Stimulated activated CD8-positive, alpha-beta memory T cell treated with anti-CD3 and anti-CD28 coated beads, Interleukin-15, amount 100 ng/mL, for 4 hours (primary cell): ENCODE measurements at places on chromosomes 12 and 14.

GRCh38 chr12:1453810-1454209 is 140.6 kb downstream of the FBXL14 start:
- no peak for DNase-seq

DNA sequence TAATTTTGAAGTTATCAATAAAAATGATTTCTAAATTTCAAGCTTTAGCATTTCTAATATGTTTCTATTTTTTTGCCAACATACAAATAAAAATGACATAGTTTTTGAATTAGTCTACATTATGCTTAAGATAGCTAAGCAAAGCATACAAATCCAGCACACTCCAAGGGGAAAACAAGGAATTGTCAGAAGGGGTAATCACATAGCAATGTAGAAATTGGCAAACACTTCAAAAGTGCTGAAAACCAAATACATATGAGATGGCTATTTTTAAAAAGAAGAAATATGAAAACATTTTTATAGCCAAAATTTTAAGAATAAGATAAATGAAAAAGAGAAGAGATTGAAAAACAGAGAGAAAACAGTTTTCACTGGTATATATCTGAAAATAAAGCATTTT is 308.0 kb downstream of the SLC6A15 start:
- no peak for DNase-seq

DNA sequence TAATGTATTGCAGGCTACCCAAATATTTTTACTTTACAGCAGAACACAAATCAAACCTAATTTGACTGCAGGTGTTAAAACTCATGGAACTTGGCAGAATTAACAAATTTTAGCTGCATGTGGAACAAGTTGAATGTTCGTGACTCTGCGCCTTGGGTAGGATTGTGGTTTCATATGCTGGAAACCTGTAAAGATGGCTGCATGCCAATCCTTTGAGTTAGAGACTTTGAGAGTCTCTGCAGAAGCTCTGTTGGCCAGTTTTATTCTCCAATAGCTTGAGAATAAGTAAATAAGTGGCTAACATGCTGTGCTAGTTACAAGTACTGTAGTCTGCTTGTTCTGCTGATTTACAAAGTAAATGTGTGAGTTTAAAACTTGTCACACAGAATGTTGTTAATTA is 77.8 kb downstream of the PDE6H start:
- DNase-seq: no peak

DNA sequence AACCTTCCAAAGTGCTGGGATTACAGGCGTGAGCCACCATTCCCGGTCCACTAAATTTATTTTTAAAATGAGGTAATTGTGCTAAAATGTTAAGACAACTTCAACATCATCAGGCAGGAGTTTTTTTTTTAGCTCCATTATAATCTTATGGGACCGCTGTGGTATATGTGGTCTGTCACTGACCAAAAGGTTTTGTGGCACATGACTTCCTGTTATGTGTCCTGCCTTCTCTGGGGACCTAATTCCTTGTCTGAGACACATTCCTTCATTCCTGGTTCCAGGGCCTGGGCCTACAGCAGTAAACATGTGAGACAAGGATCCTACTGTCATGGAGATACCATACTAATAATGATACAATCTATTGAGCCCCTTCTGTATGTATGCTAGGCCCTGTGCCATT is 4.9 kb downstream of the TEX52 start:
- no peak for DNase-seq

DNA sequence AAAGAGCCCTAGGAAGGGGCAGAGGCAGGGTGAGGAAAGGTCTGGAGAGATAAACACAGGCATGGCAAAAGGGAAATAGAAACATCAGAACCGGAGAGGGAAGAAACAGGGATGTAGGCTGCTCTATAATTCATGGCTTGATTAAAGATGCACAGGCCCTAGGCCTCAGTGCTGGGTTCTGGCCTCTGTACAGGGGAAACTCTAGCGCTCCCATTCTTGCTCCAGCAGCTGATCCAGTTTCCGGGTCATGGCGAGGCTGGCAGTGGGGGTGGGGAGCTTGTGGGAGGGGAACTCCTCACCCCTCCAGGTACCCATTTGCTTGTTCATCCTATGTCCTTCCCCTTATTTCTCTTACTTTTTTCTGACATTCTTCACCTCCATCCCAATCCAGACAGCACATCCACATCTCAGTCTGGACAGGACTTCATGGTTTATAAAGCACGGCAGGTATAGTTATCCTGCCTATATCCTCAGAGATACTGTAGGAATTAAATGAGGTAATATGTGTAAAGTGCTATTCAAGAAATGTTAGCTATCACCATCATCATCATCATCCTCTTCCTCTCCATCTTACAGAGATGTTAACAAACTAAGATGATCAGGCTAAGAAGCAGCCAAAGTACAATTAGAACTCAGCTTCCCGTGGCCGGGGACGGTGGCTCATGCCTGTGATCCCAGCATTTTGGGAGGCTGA is 8.0 kb upstream of the GPR84 start:
- DNase-seq: no peak

GRCh38 chr14:51507906-51508511 is 143.7 kb upstream of the FRMD6 start:
- no peak for DNase-seq

- DNase-seq: no peak
Measured at GRCh38 chr14:27390155-27390554, 792.3 kb upstream of the NOVA1 start.

GRCh38 chr14:55088356-55088755 is 36.9 kb downstream of the MAPK1IP1L start:
- DNase-seq: no peak

DNA sequence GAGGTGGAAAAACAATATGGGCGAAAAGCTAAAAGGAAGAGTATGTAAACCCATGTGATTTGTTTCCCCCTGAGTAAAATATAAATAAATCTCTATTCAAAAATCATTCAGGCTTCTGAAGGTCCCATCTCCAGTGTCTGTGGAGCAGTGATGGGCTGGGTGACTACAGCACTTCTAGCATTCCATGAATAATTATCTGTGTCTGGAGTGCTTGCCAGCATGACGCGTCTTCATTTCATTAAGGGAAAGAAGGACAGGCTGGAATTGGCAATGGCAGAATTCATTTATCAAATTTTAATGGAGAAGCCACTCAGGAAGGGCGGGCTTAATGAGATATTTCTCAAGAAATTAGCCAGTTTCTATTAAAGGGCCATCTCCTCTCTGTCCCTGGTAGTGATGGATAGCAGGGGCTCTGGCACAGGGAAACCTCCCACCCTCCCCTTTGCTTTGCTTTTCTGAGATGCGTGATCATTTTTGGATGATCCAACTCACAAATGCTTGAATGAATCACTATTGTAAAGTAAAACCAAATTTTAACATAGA is 916.3 kb upstream of the SEL1L start:
- no peak for DNase-seq

DNA sequence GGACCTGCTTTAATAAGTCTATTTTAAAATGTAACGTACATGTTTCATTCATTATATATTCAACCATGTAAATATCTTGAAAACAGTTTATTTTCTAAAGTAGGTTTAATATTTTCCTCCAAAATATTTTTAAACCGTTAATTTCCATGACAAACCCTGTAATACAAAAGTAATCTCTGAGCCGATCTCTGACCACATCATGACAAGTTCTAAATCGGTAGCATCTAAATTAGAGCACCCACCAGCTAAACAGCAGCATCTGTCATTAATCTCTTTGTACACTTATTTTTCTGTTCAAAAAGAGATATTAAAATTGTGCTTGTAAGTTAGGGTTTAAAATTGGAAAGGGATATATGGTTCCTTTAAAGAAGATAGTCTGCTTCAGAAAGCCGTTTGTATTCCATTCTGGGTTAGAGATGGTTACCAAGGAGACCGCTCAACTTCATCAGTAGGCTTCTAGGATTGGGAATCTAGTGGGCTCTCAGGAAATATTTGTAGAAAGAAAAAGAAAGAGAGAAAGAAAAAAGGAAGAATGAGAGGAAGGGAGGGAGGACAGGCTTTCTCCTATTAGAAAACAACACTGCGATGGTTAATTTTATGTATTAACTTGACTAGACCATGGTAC is 232.5 kb upstream of the FOXN3 start:
- no peak for DNase-seq

DNA sequence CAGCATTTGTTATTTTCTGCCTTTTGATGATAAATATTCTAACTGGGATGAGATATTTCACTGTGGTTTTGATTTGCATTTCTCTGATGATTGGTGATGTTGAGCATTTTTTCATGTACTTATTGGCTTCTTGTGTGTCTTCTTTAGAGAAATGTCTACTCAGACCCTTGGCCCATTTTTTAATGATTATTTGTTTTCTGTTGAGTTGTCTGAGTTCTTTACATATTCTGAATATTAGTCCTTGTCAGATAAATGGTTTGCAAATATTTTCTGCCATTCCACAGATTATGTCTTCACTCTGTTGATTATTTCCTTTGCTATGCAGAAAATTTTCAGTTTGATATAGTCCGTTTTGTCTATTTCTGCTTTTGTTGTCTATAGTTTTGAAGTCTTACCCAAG is 317.0 kb downstream of the CEP128 start:
- no peak for DNase-seq

DNA sequence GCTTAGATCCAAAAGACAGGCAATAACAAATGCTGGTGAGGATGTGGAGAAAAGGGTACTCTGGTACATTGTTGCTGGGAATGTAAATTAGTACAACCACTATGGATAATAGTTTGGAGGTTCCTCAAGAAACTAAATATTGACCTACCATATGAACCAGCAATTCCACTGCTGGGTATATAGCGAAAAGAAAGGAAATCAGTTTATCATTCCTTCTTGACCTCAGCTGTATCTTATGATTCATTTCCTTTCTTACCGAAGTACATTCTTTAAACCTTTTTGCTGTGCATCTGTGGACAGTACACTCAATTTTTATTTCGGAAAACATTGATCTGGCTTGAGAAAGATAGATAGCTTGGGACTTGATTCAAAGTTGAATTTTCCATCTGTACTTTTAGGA is 183.2 kb upstream of the LRFN5 start:
- DNase-seq: no peak

- peak; percentile 2 for DNase-seq
Measured at GRCh38 chr12:29552324-29552927, 54.9 kb upstream of the OVCH1 start.

DNA sequence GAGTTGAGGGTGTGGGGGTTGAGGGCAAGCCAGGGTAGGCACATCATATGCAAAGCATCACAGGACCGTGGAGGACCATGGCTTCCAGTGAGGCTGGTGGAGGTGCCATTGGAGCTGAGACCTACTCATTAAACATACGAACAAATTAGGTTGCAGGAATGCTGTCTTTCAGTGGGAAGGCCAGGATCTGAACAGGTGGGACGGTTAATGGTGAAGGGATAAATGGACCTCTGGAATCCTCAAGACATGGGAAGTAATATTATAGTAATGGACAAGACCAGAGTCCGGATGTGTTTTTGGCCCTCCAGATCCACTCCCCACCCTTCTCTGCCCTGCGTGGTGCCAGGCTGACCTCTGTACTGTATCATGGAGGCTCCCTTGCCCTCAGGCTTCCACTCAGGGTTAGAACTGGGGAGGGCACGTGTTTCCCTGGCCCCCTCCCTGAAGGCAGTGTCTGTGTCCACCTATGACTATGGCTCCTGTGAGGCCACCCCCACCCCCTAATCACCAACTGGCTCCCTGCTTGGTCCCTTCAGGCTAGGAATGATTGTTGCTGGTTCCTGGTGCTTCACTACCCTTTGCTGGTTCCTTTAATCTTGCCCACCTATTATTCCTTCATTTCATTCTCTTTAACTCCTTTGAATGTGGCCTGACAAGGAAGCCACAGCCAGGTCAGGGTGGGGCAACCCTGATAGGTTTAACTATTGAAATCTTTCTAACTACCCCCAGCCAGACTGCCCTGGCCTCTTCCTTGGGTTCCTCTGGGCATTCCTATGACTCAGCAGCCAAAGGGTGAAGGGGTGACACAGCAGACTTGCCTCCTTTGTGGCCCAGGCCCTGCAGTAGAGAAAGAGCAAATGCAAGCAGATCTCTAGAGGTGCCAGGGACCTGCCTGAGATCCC is 10.7 kb downstream of the DHRS2 start:
- DNase-seq: no peak

GRCh38 chr14:103517721-103518421 is 4.8 kb downstream of the CKB start:
- DNase-seq: no peak

DNA sequence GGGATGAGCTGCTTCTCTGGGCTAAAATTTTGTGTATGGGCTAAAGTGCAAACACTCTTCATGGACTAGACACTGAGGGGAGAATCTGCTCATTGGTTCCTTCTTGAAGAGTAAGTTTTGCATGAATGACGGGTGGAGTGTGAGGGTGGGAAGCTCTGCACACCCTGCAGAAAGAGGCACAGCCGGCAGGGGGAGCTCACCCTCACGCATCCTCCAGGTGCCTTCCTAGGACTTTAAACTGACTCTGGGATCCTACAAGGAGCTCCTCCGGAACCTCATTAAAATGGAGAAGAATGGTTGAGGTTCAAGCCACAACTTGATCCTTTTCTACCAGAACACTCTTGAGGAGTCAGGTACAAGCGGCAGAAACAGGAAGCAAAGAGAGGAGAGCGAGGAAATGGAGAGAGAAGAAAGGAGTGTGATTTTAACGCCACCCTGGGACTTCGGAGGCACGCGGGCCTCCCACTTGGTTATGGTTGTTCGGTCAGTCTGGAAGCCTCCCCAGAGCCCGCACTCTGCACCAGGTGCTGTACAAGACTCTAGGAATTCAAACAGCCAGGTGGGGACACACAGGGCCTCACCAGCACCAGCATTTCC is 87.5 kb downstream of the SETD3 start:
- no peak for DNase-seq

- no peak for DNase-seq
Measured at GRCh38 chr12:1760566-1761382, 59.6 kb upstream of the LRTM2 start.

GRCh38 chr12:132708150-132708549 is 2.5 kb upstream of the PGAM5 start:
- no peak for DNase-seq

DNA sequence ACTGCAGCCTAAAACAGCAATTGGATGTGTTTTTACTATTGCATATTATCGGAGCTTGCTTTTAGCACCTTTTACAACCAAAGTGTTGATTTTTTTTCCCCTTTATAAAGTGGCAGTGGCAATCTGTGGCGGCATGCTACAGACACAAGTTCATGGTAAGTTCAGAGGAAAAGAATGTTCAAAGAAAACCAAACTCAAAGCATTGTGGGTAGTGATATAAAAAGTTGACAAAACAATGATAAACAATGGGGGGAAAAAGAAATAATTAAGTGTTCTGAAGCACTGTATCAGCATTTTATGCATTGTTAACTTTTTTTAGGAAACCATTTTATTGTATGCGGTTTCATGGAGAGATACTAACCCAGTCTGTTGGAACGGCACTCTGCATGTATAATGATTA is 492.0 kb upstream of the SOX5 start:
- no peak for DNase-seq

DNA sequence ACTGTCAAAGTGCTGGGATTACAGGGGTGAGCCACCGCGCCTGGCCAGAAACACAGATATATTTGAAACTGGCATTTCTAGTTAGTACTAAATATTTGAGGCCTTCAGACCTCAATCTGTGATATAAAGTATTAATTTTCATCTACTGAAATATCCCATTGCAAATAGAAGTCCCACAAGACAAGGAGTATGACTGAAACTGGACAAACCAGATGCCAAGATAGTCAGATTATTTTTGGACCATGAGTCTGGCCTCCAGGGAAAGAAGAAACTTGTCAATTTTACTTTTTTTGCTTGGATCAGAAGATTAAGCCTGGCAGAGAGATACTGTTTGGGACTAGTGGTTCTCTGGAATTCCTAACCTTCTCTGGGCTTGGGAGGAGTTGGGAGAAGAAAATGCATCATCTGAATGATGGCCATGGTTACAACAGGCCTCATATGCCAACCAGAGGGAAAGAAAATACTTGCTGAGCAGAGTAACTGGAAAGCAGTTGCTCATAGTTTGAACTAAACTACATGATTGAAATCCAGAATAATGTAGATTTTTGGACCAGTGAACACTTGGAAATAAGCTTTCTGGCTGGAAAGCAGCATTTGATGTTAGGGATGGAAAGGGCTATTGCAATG is 2.9 kb upstream of the SMOC1 start:
- DNase-seq: no peak
